SK-N-SH treated with all-trans-retinoic acid at 6 μM for 48 hours (cell line): ENCODE measurements at places on chromosomes 2 and 18.

GRCh38 chr2:121237980-121238665, 46.9 kb downstream of the TFCP2L1 start:
- ATAC-seq: no peak

GRCh38 chr2:127384529-127384928, 3.2 kb downstream of the MAP3K2 start:
- no peak for ATAC-seq

DNA sequence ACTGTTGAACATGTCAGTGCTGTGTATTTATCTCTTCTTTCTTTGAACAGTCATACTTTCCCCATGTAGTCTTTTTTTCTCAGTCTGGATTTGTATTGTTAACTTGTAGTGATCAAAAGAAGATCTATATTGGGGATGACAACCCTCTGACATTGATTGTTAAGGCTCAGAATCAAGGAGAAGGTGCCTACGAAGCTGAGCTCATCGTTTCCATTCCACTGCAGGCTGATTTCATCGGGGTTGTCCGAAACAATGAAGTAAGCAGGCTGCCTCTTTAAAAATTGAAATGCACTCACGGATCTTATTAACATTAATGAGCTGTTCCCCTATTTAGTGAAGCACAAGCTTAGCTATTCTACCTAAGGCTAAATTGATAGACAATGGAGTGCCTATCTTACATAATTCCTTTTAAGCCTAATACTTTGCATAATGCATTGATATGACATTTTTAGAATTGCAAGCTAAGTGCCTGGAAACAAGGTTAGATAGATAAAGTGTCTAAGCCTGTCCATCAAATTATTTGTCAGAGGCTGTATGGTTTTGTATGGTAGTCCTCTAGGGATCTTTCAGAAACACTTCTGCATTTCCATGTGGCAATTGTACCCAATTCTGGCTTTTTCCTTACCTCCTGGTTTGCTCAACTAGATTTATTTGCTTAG, 29.3 kb upstream of the FAM171B start:
- ATAC-seq: no peak; the same call in 2 of the 3 replicates

DNA sequence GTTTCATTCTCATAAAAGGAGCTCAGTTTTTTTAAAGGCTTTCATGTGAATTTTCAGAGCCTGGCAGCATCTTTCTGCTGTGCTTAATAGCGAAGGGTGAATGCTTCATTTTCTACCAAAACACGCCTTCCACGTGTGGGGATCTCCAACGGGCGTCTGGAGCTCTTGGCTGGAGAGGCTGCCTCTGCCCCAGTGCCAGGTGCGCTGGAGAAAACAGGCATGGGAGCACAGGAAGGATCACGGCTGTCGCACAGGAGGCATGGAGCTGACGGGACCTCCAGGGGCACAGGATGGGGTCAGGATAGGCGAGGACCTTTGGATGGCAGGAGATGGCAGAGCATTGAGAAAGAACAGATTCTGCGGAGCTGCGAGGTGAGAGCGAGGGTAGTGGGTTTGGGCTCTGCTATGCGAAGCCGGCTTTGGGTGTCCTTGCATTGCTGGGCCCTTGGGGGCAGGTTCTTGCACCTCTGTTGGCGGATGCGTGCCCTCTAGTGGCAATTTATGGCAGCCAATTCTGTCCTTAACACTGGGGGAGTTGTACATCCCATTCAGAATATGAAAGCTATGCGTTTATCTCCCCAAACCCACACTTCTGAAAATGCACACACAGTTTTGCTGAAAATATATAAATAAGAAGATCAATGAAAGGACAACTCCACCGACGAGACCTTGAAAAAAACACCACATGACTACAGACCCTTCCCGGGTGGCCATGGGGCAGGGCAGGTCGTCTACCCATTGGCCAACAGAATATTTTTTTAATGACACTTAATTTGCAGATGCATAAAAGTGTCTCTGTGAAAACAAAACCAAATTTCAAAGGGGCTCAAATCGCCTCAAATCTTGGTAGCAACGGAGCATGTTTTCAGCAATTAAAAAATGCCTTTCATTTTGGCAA, 90.4 kb upstream of the SLC35G4 start:
- ATAC-seq: peak; percentile 98

DNA sequence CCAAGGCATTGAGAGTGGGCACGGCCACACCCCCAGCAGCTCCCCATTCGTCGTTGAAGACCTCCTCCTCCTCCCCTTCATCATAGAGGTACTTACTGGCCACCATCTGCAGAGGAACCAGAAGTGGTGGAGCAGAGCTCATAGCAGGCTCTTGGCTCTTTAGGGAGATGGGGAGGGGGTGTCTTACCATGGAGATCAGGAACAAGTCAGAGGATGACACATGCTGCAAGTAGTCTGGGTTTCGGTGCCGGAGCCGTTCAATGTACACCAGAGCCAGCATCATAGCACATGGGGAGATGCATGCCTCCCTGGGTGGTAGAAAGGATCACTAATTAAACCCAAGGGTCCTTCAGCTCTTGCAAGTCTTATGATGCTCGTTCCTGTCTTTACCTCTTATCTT, 1.9 kb downstream of the CNPPD1 start:
- no peak for ATAC-seq

- no peak for ATAC-seq
These were observed 8.8 kb upstream of the TTLL4 start for GRCh38 chr2:218701806-218702205.

GRCh38 chr2:210673117-210673516, 116.7 kb downstream of the CPS1 start:
- ATAC-seq: no peak

GRCh38 chr2:101041413-101041812, 39.3 kb downstream of the RPL31 start:
- ATAC-seq: peak; percentile 35; the same call in 1 of the 3 replicates

- no peak for ATAC-seq
These were observed 48.8 kb upstream of the NPAS2 start for GRCh38 chr2:100771125-100771524.
